Lung (tissue), 17 donors: ENCODE measurements at places on chromosomes 5 and 9.

- peak; percentile 68 for DNase-seq
Measured at GRCh38 chr9:95507464-95508241, 9.1 kb downstream of the PTCH1 start.

GRCh38 chr9:136342181-136343120, 15.1 kb downstream of the GPSM1 start:
- peak; percentile 94 for DNase-seq

DNA sequence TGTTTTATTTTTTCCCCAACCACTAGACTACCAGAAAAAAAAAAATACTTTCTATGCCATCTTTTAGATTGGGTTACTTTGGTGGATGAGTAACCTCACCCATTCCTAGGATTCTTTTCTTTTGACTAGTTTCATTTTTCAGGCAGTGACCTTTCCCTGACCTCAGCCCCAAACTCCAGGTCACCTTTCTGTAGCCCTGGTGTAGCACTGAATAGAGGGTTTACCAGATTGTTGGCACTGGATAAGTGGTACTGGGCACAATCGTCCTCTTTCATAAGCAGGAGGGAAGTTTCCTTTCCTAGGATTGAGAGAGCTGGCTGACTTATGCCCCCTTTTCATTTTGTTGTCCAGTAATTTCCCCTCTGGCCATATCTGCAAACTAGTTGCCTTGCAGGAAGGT, 169.4 kb upstream of the TMEM161B start:
- no peak for DNase-seq

GRCh38 chr9:13268469-13268868, 11.0 kb downstream of the MPDZ start:
- no peak for DNase-seq

- no peak for DNase-seq
Measured at GRCh38 chr9:21710548-21711191, 91.8 kb upstream of the MTAP start.

- no peak for DNase-seq
Measured at GRCh38 chr5:36421256-36421655, 119.6 kb upstream of the RANBP3L start.

DNA sequence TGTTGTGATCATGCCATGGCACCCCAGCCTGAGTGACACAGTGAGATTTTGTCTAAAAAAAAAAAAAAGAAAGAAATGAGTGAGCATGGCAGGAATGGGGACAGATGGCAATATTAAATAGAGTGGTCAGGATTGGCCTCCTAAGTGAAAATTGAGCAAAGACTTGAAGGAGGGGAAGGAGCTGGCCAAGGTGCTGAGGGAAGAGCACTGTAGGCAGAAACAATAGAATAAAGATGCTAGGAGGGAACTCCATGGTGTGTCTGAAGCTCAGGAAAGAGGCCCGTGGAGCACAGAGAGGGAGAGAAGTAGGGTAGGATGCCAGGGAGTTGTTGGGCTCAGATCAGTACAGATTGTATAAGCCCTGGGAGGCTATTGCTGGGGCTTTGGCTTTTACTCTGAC, 64.4 kb upstream of the PCAT7 start:
- no peak for DNase-seq

DNA sequence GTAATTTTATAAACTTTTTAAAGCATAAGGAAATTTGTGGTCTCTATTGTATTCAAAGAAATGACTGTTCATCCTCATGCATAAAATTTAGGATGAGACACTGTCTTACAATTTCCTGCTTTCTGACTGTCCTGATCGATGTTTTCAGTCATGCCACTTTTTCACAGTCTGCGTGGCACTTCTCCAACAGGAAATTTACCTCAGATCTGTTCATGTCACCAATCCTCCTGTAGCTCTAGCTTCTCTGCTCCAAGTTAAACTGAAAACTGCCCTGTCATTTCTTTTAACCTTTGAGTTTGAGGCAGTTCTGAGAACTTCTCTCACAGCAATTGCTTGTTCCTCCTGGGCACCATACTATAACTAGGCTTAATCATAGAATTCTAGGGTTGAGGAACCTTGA, 455.1 kb downstream of the EFNA5 start:
- DNase-seq, result no peak

DNA sequence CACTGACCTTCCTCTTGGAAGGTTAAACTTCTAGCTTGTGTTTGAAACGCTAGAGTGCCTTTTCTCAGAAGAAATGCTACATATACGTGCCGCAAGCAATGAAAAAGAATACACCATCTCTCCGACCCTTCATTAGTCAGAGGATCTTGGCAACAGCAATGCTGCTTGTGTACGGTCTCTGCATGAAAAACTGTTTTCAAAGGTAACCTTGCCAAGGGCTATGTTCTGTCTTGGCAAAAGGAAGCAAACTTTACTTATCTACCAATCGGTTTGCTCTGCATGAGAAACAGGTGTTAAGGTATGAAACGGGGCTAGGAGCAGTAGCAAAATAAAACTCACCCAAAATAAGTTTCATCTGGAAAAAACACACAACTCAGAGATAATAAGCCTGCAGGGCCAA, 297.8 kb downstream of the FBXL17 start:
- no peak for DNase-seq

- no peak for DNase-seq
Measured at GRCh38 chr9:21432672-21433425, 7.4 kb upstream of the IFNA1 start.

DNA sequence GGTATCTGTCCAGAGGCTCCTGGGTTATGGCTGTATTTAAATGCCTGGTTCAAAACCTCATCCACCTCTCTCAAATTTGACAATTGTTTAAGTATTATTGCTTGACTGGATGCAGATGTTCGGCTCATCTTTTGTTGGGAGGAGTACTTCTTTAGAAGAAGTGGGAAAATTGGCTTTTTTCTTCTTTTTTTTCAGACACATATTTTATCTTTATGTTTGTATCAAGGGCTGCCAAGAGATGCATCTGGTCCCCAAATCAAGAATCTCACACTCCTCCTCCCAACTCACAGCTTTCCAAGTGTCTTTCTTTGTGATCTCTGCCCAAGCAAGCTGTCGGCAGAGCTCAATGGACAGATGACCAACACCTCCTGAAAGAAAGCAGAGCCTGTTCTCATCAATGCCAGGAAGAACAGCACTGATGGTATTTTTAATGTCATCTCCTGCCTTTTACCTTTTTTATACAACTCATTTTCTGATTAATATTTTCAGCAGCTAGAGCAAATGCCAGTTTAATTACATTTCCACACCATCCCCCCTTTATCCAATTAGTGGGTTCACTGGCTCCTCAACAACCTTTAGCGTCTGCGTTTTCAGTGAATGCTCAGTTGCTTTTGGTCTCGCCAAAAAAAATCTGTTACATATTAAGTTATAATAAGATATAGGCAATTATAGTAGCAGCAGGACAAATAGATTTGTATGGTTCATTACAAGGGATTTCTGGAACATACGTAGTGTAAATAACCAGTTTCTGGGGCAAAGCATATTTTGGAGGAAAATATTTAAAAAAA, 110.3 kb upstream of the SLIT3 start:
- DNase-seq, result no peak

- DNase-seq, result no peak
Measured at GRCh38 chr9:134764473-134765269, 115.9 kb upstream of the FCN2 start.

- no peak for DNase-seq
Measured at GRCh38 chr9:31166516-31166915, 1217.9 kb upstream of the ACO1 start.

DNA sequence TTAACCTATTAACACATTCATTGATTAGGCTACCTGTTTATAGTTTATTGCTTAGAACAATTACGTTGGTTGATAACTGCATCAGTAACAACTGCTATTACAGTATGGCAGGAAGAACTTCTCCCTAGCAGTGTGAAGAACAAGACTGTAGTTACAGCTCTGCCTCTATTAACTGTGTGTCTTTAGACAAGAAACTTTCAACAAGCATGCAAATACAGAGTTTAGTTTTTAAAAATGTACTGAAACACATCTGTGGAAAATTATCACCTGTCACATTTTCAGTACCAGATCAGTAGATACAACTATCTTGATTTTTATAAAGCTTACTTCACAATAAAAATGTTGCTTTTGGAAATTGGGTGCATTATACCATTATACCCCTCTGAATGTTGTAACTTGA, 22.2 kb downstream of the ELL2 start:
- no peak for DNase-seq

GRCh38 chr5:138948471-138949222, 73.5 kb upstream of the LRRTM2 start:
- peak; percentile 63 for DNase-seq

GRCh38 chr9:133509179-133510083, 15.3 kb downstream of the MYMK start:
- peak; percentile 84 for DNase-seq

GRCh38 chr9:33443464-33444154, 3.8 kb downstream of the AQP3 start:
- DNase-seq, result no peak

DNA sequence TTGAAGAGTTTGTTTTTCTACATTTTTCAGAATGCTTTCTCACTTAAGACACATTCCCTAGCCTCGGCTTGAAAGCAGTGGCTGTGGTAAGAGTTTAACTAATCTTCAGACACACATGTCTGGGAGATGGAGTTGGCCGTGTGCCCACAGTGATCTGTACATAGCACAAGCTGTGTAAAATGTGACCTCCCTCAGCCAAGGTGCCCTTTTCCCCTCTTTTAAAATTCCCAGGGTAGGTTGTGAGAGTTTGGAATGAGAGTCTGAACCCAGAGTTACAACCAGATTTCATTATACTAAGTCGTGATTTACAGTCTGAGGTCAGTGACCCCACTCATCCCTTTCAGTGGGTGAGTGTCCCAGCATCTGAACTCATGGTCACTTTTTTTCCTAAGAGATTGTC, 230.4 kb downstream of the DOCK8 start:
- DNase-seq, result peak; percentile 81

DNA sequence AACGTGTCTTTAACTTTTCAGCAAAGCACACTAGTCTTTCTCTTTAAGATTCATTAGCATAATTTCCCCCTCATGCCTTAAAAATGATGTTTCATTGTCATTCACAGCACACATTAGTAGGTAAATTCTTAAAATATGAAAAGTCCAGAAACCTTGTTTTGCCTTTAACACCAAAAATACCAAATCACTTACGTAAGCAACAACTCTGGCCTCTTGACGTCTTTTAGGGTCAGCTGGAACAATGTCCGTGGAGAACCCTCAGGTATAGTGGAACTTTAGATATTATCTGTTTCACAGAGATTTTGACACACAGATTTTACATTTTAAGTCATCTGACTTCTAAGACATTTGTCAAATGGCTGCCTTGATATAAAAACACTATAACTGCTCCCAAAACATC, 30.9 kb downstream of the LNPEP start:
- DNase-seq, result no peak

DNA sequence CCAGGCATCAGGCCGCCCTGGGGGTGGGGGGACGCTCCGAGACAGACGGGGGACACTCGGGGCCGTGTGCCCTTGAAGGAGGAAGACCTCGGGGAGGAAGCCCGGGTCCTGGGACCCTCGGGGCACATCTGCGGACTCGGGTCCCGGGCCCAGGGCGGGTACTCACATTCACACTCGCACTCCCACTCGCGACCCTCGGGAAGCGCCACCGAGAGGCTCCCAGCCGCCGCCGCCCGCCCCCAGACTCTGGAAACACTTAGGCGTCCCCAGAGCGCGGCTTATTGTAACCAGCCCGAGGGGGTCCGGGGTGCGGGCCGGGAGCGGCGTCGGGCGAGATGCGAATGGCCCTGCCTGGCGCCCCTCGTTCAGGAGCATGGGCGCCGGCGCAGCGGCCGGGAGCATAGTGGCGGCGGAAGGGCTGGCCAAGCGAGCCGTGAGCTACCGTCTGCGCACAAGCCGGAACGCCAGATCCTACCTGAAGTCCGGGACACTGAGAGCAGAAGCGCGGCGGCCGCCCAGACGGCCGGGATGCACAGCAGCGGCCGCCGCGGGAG, 559 bp downstream of the ROR2 start:
- peak; percentile 40 for DNase-seq

GRCh38 chr5:71695595-71695994, 23.5 kb upstream of the CARTPT start:
- no peak for DNase-seq

DNA sequence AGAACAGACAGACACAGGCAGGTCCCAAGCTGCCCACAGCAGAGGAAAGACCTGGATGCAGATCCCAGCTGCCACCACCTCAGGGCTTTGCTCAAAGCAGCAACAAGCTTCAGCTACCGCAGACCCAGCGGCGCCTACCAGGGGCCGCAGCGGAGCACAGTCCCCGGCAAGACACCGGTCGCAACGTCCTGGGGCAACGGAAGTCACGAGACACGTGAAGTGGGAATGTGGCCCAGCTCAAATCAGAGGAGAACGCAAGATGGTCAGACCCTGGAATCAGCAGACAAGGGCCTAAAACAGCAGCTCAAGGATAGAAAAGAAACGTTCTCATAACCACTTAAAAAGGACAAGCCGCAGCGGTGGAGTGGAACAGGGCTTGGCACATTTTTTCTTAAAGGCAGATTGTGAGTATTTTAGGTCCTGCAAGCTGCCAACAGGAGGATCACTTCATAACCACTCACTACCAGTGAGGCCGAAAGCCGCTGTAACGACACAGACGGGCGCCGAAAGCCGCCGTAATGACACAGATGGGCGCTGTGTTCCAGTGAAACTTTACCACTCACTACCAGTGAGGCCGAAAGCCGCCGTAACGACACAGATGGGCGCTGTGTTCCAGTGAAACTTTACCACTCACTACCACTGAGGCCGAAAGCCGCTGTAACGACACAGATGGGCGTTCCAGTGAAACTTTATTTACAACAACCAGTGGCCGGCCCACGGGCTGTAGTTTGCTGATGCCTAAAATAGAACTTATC, 21.7 kb downstream of the SLC9A3 start:
- DNase-seq, result no peak

DNA sequence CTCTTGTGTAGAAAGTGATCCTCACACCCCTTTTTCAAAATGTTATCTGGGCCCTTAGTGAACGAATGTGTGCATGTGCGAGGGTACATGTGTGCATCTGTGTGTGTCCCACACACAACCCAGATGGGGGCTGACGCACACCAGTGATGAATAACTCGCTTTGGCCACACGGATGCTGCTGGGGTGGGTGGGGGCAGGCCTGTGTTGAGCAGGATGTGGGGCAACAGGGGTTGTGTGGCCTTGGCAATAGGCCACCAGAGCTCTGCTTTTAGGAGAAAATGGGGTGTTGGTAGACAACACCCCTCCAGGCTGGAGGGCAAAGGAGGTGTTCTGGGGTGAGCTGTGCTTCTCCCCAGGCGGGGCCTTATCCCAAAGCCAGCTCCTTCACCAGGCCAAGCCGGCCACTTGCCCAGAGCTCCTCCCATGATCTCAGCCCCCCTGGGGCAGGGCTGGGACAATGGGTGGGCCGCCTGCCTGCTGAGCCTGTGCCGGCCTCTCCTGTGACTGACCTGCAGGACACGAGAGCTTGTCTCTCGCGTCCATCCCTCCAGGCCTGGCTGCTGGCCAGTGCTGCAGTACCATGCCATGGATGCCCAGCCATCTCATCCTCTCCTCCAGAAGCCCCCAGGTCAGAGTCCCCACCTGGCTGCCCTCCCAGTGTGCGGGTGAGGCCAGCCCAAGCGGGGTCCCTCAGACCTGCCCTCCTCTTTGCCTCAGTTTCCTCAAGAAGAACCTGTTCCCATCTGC, 1.7 kb downstream of the DBN1 start:
- DNase-seq, result no peak

GRCh38 chr5:136906545-136906944, 541.2 kb upstream of the TRPC7 start:
- DNase-seq, result no peak

- peak; percentile 40 for DNase-seq
Measured at GRCh38 chr9:6667633-6668280, 22.2 kb upstream of the GLDC start.
